ENCODE measurements at places on chromosomes 1 and 21.

DNA sequence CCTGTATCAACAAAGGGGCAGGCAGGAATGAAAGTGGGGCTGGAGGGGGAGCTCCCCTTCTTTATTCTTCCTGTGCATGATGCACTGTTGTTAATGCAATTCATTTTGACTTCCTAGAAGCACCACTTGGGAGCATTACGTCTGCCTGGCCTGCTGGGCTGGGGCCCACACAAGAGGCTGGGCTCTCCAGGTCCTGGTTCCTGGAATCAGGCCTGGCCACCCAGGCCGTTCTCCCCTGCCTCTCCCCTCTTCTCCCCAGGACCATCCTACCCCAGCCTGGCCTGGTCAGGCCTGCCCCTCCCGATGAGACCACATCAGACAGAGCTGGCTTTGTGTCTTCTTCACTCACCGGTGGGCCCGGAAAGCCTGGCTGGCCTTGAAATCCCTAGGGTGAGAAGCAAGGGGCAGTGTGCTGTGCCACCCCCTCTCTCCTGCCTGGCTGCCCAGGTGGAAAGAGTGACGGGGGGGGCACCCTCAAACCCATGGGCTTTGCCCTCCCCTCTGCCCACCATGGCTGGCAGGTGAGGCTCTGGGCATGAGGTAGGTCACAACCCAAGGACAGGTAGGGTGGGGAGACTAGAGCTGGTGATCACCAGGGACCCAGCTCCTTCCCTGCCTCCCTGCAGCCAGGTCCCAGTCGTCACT is 20.7 kb upstream of the PEF1 start:
- DNase-seq, result no peak

DNA sequence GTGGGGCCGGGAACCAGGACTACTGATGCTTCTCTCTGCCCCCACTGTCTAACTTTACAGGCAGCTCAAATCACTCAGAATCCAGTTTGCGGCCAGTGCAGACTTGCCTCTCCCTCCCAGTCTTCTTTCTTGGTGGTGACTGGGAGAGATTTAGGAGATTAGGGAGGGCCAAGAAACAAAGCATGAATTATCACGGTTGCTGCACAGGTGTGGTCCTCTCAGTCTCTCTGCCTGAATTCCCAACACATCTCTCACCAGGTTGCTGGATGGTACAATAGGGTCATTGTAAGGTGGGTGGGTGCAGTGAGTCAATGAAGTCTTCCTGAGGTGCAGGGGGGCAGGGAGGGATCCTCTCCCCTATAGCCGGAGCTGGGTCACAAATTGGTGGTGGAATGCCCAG is 12.6 kb downstream of the S100A11 start:
- DNase-seq, result no peak

- no peak for DNase-seq
Measured at GRCh38 chr1:195958131-195958530, 650.1 kb downstream of the KCNT2 start.

GRCh38 chr1:157969697-157970485 is 23.6 kb upstream of the KIRREL1 start:
- DNase-seq, result no peak

- DNase-seq, result no peak
Measured at GRCh38 chr1:115842948-115843347, 2.0 kb upstream of the NHLH2 start.

GRCh38 chr1:58774027-58774426 is 9.8 kb downstream of the JUN start:
- DNase-seq, result no peak

DNA sequence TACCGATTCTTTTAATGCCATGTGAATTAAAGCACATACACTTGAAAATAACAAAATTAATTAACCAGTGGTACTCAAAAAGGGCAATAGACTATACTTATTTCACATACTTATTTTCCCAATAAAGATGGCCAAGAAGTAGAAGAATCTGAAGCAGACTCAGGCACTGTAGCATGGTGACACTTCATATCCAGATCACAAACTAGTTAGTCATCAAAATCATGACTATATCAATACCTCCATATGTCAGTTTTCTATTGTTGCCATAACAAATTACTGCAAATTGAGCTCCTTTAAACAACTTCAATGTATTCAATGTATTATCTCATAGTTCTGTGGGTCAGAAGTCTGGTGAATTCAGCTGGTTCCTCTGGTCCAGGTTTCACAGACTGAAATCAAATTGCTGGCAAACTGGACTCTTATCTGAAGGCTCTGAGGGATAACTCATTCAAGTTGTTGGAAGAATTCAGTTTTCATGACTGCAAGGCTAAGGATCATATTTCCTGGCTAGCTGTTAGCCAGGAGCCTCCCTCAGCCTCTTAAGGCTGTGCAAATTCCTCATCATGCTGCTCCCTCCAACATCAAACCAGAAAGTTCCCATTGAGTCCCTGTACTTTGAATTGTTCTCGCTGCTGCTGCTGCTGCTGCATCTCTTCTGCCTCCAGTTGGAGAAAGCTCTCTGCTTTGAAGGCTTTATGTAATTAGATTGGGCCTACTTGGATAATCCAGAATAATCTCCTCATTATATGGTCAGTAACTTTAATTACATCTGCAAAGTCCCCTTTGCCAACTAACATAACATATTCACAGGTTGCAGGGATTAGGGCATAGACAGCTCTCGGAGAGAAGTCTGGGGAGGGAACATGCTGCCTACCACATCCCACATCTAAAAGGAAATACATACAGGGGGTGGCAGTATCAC is 91.5 kb downstream of the MRPL39 start:
- DNase-seq, result no peak

DNA sequence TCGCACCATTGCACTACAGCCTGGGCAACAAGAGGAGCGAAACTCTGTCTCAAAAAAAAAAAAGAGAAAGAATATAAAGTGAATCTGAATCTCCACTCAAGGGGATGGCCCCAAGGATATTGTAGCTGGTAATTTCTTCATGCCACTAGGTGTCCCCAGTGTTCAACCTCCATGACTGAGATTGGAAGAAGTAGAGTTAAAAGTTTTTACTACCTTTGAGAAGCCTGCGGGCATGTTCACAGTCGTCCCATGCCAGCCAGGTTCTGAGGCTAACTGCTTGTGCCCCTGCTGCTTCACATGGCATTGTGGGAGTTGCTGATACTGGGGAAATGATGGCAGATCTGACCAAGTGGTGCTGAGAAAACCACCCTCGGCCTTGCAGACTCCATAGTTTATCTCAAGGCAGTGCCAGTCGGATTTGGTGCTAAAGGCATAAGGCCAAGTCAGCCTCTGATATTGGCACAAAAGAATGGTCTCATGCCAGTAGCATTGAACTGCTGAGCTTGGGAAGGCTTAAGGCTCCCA is 10.8 kb upstream of the SHISA4 start:
- no peak for DNase-seq

- DNase-seq, result peak; percentile 94
Measured at GRCh38 chr1:20786253-20787028, 666 bp downstream of the HP1BP3 start.

DNA sequence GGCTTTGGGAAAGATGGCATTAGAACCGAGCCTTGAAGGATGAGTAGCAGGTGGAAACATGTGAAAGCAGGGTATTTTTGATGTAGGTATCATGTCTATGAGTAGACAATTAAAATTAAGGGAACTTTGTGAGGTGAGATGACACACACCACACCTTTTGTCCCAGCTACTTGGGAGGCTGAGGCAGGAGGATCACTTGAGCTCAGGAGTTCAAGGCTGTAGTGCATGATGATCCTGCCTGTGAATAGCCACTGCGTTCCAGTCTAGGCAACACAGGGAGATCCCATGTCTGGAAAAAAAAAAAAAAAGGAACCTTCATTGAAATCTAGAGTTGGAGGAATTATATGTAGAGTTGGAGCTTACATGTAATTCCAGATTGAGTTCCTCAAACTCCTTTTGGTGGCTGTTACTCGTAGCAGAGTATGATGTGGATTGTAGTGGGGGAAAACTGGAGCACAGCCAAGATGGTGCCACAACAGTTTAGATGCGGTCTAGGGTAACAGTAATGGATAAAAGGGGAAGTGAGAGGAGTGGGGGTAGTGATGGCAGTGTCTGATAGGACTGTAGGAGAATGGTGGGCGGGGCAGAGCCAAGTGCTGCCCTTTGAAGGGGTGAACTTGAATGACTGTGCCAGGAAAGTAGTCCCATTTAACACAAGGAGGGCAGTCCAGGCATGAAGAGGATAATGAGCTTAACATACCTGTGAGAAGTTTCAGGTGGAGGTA is 17.4 kb downstream of the AK4 start:
- DNase-seq, result no peak

GRCh38 chr1:92538048-92538412 is 51.3 kb upstream of the GFI1 start:
- DNase-seq, result no peak

DNA sequence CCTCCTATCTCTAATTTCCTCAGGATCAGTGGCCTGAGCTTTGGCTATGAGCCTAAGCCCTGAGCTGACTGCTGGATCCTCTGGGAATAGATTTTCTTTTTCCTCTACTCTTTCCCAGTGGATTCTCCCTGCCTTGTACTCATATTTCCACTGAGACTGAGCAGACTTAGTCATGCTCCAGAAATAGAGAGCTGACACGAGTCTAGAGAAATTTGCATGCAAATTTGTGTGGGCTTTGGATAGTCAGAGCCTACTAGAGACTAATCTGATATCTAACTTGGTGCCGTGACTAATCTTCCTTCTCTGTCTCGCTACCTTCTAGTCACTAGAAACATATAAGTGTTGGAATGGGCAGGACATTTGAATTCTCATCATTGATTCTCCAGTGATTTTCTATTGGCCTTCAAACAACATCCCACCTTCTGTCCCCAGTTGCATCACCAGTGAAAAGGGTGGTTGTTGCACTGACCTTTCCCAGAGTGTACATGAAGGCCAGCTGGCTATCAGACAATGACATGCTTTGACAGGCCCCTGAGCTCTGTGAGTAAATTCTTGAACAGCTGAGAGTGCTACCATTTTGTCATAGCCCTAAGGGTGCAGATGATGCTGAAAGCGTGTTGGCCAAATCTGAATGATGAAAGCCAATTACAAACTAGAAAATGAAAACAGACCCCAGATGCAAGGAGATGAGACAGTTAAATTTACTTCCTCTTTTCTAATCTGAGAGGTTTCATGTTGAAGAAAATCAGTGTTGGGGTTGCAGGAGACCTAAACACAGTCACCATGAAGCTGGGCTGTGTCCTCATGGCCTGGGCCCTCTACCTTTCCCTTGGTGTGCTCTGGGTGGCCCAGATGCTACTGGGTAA is at the start of gene FCRLA:
TSS of gene FCRLA (plus strand) at position 748 of the 866 bp plus-strand sequence. CDS start at position 784, 36 bp downstream.
- no peak for DNase-seq

GRCh38 chr1:33055210-33056008 is 18.7 kb upstream of the AK2 start:
- no peak for DNase-seq

DNA sequence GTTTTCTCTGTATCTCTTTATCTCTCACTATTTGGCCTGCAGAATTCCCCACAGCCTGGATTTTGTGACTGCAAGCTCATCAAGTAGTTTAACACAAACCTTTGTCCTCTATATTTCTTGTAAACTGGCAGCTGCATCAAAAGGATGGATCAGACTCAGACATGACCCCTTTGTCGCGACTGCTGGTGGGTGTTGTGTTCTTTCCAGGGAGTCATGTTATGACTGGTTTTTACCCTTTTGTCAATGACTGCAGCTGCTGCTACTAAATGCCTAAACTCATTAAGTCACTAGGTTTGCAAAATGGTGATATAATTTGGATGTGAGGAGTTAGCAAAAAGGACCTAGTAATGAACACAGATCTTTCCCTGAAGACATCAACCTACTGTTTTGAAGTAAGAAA is 10.2 kb upstream of the TOMM20 start:
- DNase-seq, result no peak

- DNase-seq, result no peak
Measured at GRCh38 chr1:55854911-55855310, 639.7 kb upstream of the USP24 start.

DNA sequence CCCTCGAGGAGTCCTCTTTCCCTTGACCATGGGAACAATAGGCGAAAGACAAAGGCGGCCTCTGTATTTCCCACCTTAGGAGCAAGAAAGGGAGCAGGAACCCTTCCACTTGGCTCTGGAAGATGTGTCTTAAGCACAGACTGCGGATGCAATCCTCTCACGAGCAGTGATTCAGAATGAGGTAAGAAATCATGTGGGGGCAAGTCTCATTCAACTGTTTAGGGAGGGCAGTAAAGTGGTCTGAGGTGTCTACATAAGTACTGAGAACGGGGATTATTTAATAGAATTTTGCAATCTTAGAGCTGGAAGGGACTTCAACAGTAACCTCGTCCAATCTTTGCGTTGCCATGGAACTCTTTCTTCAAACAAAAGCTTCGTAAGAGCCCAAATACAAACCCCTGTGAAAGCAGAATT is 1.6 kb upstream of the DYRK3 start:
- no peak for DNase-seq

GRCh38 chr1:180863158-180863775 is 49.4 kb upstream of the KIAA1614 start:
- DNase-seq, result no peak

GRCh38 chr1:156860628-156861423 is at the start of gene NTRK1:
TSS of gene NTRK1 (plus strand) at chr1:156860865. CDS start at chr1:156860935, 70 bp downstream.
- DNase-seq, result peak; percentile 29

GRCh38 chr1:108715932-108716331 is 3.2 kb downstream of the FNDC7 start:
- no peak for DNase-seq

DNA sequence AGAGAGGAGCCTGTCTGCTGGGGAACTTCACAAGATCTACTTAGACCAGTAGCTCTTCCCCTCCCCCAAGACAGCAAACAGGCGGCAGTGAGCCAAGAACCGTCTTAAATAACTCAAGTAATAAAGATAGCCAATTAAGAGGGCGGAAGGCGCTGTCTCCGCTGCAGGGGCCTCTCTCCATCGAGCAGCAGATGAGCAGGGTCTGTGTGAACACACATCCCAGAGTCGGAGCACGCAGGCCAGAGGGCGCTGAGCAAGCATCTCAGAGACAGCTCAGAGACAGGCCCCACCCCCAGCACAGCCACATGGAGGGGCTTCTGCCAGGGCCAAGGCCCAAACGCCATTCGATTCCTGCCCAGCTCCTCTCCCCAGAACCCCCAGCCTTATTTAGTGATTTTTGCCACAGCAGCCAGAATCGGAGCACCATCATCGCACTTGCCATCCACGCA is 11.1 kb downstream of the IFFO2 start:
- no peak for DNase-seq

GRCh38 chr1:85058786-85059185 is 10.5 kb upstream of the MCOLN3 start:
- DNase-seq, result no peak

Measured in stimulated activated CD4-positive, alpha-beta T cell treated with anti-CD3 and anti-CD28 coated beads, Interleukin-15, amount 100 ng/mL, for 1 hour (primary cell).